ENCODE measurements at places on chromosomes 4 and X. TPM values are rescaled to one million over a fixed set of nuclear protein-coding genes. Genes with fewer than 3 reads are reported as not detected.

GRCh38 chr4:144423930-144424329, 222.0 kb upstream of the HHIP start:
- H3K27me3 ChIP-seq = no peaks in the 10 kb centered on the region
- H3K4me3 ChIP-seq = no peak overlapping the region
- DNase-seq = peak; percentile 7
- no peak overlapping the region for H3K27ac ChIP-seq

The UTP3 gene
- 32.4 TPM for total RNA-seq

- no peak for DNase-seq
- H3K27ac ChIP-seq = no peak overlapping the region
- no peaks in the 10 kb centered on the region for H3K4me1 ChIP-seq
These were observed 67.2 kb upstream of the RASGEF1B start for GRCh38 chr4:81538716-81539427.

DNA sequence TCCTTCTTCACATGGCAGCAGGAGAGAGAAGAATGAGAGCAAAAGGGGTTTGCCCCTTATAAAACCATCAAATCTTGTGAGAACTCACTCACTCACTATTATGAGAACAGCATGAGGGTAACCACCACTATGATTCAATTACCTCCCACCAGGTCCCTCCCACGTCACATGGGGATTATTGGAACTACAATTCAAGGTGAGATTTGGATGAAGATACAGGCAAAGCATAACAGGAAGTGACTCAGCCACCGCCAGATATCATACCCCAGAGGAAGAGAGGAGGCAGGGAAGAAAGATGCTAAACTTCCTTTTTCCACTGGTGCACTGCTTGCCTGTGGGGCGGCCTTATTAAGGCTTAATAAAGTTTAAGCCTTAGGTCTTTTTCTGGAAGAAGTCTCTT, 766.1 kb downstream of the KCTD8 start:
- DNase-seq = no peak
- no peaks in the 10 kb centered on the region for H3K4me1 ChIP-seq
- H3K4me3 ChIP-seq = no peak overlapping the region
- H3K27me3 ChIP-seq = no peaks in the 10 kb centered on the region
- no peak overlapping the region for H3K27ac ChIP-seq

The GPC3 gene
- total RNA-seq = not detected

DNA sequence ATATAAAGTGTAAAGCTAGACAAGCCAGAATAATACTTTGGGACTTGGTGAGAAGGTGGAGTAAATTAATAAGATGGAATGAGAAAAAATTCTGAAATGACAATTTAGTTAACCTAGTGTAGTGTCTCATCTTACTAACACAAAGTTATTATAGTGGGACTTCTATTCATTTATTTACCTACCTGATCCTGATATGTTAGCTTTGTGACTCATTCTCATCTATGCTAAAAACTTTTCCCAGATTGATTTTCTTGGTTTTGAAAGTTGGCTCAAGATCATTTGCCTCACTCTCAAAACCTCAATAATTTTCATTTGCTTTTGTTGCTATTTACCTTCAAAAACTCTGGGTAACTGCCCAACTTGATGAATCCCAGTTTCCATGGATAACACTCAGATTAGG, 698.6 kb downstream of the SH3BGRL start:
- no peak overlapping the region for H3K27ac ChIP-seq
- no peak overlapping the region for H3K4me3 ChIP-seq
- no peaks in the 10 kb centered on the region for H3K4me1 ChIP-seq
- no peak for DNase-seq

The AP1S2 gene
- total RNA-seq = 55.8 TPM

The MUC7 gene
- not detected for total RNA-seq

DNA sequence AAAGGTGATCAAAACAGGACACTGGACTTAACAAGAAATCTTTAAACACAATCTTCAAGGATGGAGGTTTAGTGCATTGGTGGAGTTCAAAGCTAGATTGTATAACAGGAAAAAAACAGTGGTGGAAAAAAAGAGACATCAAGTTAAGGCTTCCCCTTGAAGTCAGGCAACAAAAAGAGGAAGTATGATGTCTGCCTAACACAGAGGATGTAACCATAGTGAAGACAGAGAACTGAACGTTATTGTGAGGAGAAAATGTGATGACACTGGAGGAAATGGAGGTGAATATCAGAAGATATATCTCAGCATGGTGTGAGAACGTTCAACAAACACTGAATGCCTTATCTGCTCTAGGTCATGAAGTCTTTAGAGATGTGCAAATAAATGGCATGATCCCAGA, 192.4 kb upstream of the AR start:
- H3K4me3 ChIP-seq = no peak overlapping the region
- no peaks in the 10 kb centered on the region for H3K36me3 ChIP-seq
- H3K4me1 ChIP-seq = no peaks in the 10 kb centered on the region
- no peak overlapping the region for H3K27ac ChIP-seq
- no peak for DNase-seq
- H3K27me3 ChIP-seq = no peaks in the 10 kb centered on the region

DNA sequence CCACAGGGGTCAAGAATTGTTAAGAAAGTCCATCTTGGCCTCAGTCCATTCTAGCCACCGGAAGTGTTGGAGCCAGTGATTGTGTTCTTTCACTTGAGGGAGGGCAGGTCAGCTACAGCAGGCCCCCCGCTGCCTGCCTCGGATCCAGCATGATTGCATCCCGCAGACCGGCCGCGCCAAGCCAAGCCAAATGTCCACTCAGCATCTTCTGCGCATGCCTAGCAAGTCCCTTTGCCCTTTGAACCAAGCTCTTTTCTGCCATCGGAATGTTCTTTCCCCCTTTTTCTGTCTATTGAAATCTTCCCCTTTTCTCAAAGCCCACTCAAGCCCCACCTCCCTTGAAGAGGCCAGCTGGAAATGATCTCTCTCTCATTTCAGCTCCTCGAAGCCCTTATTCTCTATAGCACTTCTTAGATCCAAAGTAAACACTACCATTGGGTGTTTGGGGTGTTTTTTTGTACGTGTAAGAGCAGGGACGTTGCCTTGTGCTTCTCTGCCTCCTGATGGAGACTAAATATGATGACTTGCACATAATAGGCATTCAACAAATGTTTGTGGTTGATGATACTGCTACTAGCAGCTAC, 147.8 kb upstream of the BCOR start:
- no peaks in the 10 kb centered on the region for H3K27me3 ChIP-seq
- DNase-seq = no peak
- no peaks in the 10 kb centered on the region for H3K36me3 ChIP-seq
- no peaks in the 10 kb centered on the region for H3K4me1 ChIP-seq

- DNase-seq = no peak
- no peaks in the 10 kb centered on the region for H3K4me1 ChIP-seq
- no peak overlapping the region for H3K27ac ChIP-seq
- H3K4me3 ChIP-seq = no peak overlapping the region
These were observed 78.9 kb upstream of the RXFP1 start for GRCh38 chr4:158442736-158443135.

DNA sequence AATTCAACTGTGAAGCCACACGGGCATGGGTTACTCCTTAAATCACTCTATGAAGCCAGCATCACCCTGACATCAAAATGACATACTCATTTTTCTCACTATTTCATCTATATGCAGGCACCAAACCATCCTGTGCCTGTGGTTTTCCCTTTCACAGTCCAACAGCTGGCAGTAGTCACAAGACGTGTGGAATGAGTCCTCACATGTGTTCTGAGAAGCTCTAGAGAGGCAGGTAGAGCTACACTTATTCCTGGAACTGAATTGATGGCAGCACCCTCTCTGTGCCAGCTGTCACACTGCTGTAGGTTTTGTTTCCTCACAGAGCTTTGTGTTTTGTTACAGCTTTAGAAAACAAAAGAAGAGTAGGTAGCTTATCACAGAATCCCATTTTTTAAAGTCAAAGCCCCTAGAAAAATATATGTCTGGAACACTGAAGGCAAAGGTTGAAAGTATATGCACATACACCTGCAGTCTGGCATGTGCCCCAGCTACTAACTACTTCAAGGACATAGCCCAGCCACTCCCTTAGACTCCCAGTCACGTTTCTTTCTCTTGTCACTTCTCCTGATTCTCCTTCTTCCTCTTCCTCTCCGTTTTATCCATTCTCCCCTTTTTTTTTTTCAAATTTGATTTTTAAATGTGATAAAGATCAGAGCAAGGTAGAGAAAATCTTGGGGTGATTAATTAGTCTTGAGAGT, 107.1 kb downstream of the ANXA10 start:
- H3K36me3 ChIP-seq = no peaks in the 10 kb centered on the region
- no peaks in the 10 kb centered on the region for H3K27me3 ChIP-seq
- DNase-seq = no peak

The SPANXD gene
- total RNA-seq = not detected

DNA sequence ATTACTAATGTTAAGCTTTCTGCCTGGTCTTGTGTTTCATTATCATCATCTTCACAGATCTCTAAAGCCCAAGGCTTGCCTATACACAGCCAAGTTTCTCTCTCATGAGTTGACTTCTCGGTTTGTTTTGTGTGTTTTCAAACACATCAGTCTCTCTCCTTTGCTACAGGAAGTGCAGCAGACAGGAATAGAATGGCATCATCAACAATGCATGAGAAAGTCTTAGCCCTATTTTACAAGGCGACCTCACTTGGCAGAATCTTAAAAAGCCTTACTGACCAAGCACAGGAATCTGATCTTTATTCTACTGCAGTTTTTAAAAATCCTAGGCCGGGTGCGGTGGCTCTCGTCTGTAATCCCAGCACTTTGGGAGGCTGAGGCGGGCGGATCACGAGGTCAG, 36.8 kb downstream of the CC2D2A start:
- no peak for DNase-seq
- no peaks in the 10 kb centered on the region for H3K27me3 ChIP-seq
- no peaks in the 10 kb centered on the region for H3K36me3 ChIP-seq
- no peak overlapping the region for H3K4me3 ChIP-seq
